CD4-positive, alpha-beta T cell treated with Interleukin-17A for 1 hour (primary cell): ENCODE measurements at places on chromosomes 6 and 20.

DNA sequence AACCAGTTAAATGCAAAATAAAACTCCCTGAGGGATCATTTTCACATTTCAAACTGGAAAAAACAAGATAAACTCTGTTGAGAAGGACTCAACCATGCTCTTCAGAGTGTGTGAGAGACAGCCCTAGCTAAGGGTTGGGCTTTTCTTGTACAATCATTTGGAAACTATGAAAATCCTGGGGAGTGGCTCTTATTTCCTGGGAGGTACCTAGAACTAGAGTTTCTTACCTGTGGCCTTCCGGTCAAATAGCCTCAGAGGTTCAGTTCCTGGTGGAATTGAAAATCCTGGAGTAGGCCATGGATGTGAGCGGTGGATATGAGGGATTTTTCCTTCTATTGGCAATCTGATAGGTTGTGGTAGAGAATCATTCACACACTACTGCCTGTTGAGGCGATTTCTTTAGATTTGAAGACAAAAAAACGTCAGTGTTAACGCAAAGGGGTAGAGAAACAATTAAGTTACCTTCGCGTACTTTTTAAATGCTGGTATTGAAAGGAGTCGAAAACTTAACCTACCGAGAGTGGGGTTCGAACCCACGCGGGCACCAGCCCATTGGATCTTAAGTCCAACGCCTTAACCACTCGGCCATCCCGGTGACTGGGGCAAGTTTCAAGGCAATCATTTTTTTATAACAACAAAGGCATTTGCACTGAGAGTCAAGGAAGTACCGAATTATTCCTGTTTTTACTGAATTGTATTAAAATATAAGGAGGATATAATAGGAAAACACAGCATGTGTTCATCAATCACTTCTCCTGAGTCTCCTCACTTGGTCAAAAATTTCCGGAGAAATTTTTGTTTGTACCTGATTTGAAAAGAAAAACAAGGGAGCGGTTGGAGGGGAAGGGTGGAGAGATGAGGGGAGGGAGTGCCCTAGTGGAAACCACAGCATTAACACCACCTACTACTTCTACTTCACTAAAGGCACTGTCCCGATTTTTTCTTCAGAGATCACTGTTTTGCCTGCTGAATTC, 191.3 kb downstream of the OR2B2 start:
- DNase-seq = no peak

GRCh38 chr6:108694816-108695215, 134.1 kb downstream of the FOXO3 start:
- no peak for DNase-seq

GRCh38 chr6:125534430-125535263, 214.8 kb upstream of the HEY2 start:
- DNase-seq = no peak

GRCh38 chr6:134288538-134289203, 29.2 kb downstream of the SGK1 start:
- DNase-seq = peak; percentile 27

GRCh38 chr6:139508023-139508422, 133.6 kb upstream of the CITED2 start:
- no peak for DNase-seq

DNA sequence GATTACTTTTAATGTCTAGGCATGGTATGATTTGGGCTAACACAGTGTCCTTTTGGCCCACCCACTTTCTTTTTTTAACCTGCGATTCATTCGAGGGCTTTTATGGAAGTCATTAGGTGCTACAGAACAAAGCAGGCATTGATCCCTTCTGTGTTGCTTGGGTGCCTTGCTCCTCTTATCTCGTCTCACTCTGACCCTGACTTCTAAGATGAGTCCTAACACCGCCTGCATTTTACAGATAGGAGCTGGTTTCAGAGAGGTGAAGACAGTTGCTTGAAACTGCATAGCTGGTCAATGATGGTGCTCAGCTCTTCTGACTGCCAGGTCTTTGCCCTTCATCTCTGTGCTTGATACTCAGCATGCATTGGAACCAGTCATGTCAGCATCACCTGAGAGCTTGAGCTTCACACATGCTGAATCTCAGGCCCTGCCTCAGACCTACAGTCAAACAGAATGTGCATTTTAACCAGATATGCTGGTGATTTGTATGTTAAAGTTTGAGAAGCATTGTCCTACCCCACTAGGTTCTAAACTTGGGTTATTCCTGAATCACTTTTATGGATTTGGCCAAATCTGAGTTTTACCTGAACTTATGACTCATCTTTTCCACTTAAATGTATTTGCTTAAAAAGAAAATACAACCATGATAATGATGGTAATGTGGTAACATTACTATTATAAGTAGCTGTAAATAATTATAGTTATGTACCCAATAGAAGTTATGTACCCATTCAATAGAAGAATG, 142.3 kb downstream of the PLCB4 start:
- no peak for DNase-seq

GRCh38 chr6:7332090-7332745, 19.2 kb upstream of the SSR1 start:
- no peak for DNase-seq

DNA sequence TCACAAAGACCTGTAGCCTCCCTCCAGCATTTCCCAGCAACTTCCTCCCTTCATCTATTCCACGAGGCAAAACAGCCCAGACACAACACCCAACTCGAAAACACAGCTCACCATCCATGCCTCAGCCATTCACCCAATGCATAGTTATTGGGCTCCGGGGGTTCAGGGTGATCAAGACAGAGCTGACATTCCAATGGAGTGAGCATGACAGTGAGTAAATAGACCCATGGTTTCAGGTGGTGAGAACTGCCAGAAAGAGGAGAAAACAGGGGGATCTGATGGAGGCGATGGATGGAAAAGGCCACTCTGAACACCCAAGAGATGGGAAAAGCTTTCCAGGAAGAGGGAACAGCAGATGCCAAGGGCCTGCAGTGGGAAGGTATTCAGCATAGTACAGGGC, 5.9 kb downstream of the CASS4 start:
- DNase-seq = no peak

GRCh38 chr6:130529569-130530149, 163.8 kb downstream of the TMEM200A start:
- DNase-seq = no peak
